ENCODE measurements at places on chromosomes 4 and X. TPM values are rescaled to one million over a fixed set of nuclear protein-coding genes. Genes with fewer than 3 reads are reported as not detected.

DNA sequence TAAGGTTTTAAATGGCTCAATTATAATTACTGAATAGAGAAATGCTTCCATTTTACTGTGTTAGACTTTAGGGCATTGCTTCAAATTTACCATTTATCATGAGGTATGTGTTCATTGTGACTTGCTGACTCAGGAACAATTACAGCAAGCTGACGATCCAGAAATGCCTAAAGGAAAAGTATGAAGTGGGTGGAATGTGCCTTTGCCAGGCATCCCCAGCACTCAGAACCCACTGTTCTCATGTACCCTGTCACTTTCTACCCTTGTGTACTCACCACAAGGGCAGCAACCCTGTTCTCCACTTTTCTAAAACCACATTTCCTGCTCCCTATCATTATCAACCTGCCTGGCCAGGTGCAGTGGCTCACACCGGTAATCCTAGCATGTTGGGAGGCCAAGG is 41.5 kb downstream of the QRFPR start:
- no peaks in the 10 kb centered on the region for H3K36me3 ChIP-seq
- H3K4me3 ChIP-seq, result no peak overlapping the region

- no peaks in the 10 kb centered on the region for H3K4me1 ChIP-seq
- H3K36me3 ChIP-seq, result no peaks in the 10 kb centered on the region
- H3K27ac ChIP-seq, result no peak overlapping the region
- no peaks in the 10 kb centered on the region for H3K27me3 ChIP-seq
- DNase-seq, result no peak
Observed at GRCh38 chr4:85419103-85419502, 55.8 kb upstream of the ARHGAP24 start.

DNA sequence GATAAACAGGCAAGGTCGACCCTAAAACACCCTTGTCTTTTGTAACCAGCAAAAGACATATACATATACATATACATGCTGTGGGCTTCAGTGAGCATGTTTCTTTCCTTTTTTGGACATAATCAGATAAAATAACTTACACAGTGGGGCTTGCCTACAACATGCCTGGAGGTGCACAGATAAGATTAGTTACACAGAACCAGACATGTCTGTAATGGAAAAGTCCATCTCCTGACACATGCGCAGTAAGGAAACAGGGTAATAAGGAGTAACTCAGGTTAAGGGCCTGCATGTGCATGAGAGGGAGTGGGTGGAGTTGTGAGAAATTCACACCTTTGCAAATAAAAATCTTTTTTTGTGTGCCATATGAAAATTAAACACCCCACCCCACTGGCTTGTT is 3.4 kb downstream of the UGT2A1 start:
- no peaks in the 10 kb centered on the region for H3K4me1 ChIP-seq
- no peaks in the 10 kb centered on the region for H3K27me3 ChIP-seq
- H3K27ac ChIP-seq, result no peak overlapping the region

DNA sequence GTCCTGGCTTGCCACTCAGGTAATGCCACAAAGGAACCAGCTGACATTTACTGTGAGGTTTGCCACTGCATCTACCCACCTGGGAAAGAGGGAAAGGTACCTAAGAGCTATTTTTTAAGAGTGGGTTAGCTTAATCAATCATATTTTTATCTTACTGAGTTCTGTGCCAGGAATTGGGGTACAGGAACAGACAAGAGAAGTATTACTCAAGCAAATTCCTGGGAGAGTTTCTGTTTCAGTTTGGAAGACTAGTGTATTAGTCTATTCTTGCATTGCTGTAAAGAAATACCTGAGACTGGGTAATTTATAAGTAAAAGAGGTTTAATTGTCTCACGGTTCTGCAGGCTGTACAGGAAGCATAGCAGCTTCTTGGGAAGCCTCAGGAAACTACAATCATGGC is 23.2 kb downstream of the PSMD10 start:
- no peaks in the 10 kb centered on the region for H3K4me1 ChIP-seq
- H3K27ac ChIP-seq, result no peak overlapping the region
- DNase-seq, result no peak
- peaks cover 8% of the 10 kb centered on the region for H3K27me3 ChIP-seq
- no peaks in the 10 kb centered on the region for H3K36me3 ChIP-seq

DNA sequence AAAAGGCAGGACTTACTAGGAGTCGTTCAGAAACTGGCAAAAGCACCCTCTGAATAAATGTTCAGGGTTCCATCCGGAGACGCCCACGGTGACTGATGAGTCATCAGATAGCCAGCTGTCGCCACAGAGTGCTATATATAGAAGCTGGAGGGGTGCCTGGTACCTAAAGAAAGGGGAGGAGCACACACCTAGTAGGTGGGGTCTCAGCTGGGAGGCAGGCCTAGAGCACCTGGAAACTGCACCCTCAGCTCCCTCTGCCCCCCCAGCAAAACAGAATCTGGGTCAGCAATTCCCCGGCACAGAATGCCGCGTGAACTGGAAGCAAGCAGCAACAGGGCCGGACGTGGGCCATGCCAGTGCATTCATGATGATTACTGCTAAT is 242.0 kb downstream of the BCOR start:
- H3K4me3 ChIP-seq, result no peak overlapping the region
- peaks cover 5% of the 10 kb centered on the region for H3K4me1 ChIP-seq
- DNase-seq, result no peak
- no peak overlapping the region for H3K27ac ChIP-seq
- no peaks in the 10 kb centered on the region for H3K36me3 ChIP-seq

DNA sequence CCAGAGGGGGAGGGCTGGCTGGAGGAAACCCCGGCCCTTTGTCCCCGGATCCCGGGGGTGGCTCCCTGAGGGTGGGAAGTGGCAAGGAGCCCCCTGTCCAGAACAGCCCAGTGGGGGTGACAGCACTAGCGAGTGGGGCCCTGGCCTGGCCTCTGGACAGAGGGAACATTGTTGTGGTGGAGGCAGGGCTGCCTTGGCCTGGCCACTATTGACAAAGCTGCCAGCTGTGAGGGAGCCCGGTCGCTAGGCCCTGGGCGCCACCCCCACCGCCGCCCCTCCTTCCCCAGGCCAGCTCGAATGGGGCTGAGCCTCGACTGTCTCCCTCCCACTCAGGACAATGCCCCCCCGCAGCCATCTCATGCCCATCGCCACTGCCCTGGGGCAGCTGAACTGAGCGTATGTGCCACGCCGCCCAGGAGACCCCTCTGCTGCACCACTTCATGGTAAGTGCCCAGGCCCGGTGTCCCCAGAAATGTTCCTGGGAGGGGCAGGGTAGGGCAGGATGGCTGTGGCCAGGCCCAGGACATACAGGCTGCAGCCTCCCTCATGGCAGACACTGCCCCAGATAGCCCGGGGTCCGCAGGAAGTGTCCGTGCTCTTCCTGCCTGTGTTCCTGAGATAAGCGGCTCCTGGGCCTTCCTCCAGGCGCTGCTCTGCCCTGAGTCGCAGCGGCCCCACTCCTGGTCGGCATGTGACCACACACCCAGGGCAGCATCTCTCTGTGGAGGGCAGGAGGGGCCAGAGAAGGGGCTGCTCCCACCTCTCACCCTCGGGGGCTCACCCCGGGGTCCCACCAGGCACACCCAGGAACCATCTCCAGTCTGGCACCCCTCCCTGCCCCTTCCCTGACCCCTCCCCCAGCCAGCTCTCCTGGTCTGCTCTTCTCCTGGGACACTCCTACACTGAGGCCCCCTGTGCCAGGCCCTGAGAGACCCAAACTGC is 1.4 kb downstream of the PLXNB3 start:
- H3K27me3 ChIP-seq, result no peaks in the 10 kb centered on the region
- no peaks in the 10 kb centered on the region for H3K36me3 ChIP-seq
- H3K4me3 ChIP-seq, result no peak overlapping the region

GRCh38 chrX:70139736-70140135 is 6.5 kb downstream of the IGBP1 start:
- DNase-seq, result no peak
- peaks cover 7% of the 10 kb centered on the region for H3K4me1 ChIP-seq
- no peak overlapping the region for H3K4me3 ChIP-seq
- no peaks in the 10 kb centered on the region for H3K36me3 ChIP-seq
- no peak overlapping the region for H3K27ac ChIP-seq
- no peaks in the 10 kb centered on the region for H3K27me3 ChIP-seq

DNA sequence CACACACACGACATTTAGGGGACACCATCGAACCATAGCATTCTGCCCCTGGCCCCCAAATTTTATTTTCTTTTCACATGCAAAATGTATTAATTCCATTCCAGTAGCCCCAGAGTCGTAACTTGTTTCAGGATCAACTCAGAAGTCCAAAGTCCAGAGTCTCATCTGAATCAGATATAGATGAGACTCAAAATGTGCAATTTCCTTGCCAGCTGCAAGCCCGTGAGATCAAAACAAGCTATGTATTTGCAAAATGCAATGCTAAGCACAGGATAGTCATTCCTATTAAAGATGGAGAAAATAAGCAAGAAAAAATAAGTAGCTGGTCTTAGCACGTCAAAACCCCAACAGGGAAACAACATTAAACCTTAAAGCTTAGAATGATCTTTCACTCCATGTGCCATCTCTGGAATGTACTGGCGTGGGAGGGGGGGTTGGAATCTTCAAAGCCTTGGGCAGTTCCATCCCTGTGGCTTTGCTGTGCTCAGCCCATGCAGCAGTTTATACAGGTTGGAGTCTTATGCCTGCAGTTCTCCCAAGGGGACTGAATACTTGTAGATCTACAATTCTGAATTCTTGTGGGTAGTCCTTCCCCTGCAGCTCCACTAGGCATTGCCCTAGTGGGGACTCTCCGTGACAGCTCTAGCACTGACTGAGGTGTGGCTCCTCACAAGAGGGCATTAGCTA is 47.7 kb upstream of the SYTL5 start:
- peak; percentile 59 for DNase-seq
- no peaks in the 10 kb centered on the region for H3K4me1 ChIP-seq
- H3K4me3 ChIP-seq, result no peak overlapping the region
- no peak overlapping the region for H3K27ac ChIP-seq

DNA sequence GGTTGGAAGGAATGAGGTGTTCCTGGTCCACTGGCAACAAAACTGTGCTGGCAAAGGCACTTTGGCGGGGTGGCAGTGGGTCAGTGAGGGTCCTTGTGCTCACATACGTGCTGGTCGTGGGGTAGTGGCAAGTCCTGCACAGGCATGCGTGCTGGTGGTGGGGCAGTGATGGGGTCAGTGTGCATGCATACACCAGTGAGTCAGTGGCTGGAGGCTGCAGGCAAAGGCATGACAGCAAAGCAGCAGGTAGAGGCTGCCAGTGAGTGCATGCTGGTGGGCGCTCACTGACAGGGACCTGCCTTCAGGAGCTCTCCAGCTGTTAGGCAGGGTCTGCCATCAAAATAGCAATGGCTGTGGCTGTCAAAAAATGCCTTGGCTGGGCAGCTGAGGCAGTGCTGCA is 42.1 kb downstream of the TMPRSS11E start:
- no peak overlapping the region for H3K27ac ChIP-seq
- DNase-seq, result peak; percentile 50
- H3K4me1 ChIP-seq, result no peaks in the 10 kb centered on the region
- H3K4me3 ChIP-seq, result no peak overlapping the region

DNA sequence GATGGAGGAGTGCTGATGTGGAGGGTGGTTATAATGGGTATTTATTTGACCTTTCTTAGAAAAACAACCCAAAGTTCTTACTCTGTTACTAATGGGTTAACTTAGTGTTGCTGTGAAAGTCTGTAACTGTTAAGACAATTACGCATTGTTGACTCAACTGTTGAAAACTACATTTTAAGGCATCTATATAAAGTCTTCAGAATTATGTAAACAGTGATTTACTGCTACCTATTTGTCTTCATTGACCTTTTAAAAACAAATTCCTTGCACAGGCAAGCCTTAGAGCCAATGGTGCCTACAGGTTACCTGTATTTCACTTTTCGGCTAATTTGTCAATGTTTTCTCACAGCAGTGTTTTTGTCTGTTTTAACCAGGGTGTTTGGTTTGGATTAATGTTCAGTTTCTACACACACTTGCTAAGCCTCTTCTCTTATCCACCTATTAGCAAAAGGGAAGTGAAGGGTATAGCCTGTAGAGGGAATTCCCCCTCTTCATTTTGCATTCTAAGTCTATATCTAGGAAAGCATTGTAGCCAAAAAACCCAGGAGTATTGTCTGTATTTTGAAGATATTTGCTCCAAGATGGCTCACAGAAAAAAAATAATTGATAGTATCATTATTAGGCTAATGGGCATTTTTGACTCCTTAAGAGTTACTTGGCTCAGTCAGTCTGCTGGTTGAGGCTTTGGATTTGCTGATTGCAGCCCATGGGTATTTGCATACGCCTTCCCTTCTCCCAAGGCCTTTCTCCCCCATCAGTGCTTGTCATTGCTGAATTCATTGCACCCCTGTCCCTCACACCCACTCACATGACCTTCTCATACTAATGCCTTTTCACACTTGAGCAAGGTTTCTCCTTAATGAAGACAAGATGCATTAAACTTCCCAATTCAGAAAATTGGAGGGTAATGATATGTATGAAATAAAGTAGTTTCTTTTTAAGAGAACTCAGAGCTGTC is 30.5 kb downstream of the AFF1 start:
- H3K4me1 ChIP-seq, result peaks cover 8% of the 10 kb centered on the region
- no peaks in the 10 kb centered on the region for H3K36me3 ChIP-seq
- DNase-seq, result no peak
- no peak overlapping the region for H3K4me3 ChIP-seq

The CFAP299 gene
- 1.1 TPM for total RNA-seq

The TMEM31 gene
- total RNA-seq, result 0.38 TPM

The GUCY1B1 gene
- 24.7 TPM for total RNA-seq

The ANOS1 gene
- total RNA-seq, result 2.3 TPM

The MTNR1A gene
- 1.5 TPM for total RNA-seq

The FATE1 gene
- not detected for total RNA-seq
